NB4 (cell line): ENCODE measurements at places on chromosomes 11 and 22.
A peak's percentile ranks its signal among the peaks of the same experiment; 100 is the strongest.

GRCh38 chr22:43838161-43838560, 24.2 kb downstream of the SULT4A1 start:
- DNase-seq = no peak

DNA sequence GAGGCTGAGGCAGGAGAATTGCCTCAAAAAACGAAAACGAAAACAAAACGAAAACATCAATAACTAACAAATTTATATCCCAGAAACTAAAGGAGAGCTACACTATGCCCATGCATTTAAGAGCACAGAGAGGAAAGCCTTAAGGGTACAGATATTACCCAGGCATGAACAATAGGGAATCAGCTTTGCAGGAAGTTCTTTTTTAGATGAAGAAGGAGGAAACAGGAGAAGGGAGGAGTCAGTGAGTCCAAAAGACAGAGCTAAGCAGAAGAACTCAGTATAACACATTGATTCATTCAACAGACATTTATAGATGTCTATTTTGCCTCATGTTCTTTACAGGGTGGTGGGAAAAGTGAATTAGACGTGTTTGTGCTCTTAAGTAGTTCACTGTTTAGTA, 8.3 kb downstream of the MRPL17 start:
- no peak for DNase-seq

DNA sequence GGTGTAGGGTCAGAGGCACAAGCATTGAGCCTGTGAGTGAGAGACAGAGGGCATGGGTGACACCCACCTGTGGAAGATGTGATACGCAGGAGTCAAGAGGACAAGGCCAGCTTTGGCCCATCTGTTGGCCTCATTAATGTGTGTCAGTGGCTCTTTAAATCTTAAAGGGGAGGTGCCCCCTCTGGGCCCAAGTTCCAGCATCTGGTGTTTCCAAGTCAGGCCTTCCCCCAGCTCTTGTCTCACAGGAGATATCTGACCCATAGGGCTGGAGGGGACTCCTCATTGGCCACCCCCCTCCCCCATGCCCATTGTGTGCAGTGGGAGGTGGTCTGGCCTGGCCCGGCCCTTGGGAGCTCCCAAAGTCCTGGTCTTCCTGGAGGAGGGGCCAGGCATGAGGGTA, 8.9 kb downstream of the KCNK7 start:
- no peak for DNase-seq

GRCh38 chr11:91596111-91596510, 628.5 kb upstream of the FAT3 start:
- no peak for DNase-seq

DNA sequence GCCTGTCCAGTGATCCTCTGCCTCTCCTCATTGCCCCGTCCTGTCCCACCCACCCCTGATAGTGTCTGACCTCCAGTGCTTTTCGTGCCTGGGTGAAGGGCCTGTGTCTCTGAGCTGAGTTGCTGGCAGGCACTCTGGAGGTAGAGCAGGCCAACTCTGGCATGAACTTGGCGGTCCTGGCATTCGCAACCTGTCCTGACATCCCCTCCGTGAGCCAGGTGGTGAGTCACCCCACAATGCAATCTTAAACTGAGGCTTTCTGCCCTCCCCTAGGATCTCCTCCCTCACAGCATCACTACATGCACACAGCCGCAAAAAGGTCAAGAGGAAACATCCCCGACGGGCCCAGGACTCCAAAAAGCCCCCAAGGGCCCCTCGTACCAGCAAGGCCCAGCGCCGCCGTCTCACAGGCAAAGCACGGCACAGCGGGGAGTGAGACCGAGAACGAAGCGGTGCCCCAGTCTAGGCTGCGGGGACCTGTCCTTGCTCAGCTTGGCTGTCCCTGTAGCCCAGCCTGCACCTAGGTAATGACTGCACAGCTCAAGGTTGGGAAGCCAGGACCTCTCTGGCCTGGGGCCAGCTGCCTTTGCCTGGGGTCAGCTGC, 4.9 kb downstream of the NOL12 start:
- DNase-seq = no peak

GRCh38 chr11:35234460-35235156, 95.6 kb downstream of the CD44 start:
- DNase-seq = no peak

GRCh38 chr11:98455500-98456307, 565.0 kb upstream of the CNTN5 start:
- peak; percentile 15 for DNase-seq

- no peak for DNase-seq
Measured at GRCh38 chr11:69832561-69833413, 13.6 kb upstream of the FGF3 start.

GRCh38 chr22:41822317-41823057, 10.4 kb upstream of the SREBF2 start:
- peak; percentile 66 for DNase-seq

DNA sequence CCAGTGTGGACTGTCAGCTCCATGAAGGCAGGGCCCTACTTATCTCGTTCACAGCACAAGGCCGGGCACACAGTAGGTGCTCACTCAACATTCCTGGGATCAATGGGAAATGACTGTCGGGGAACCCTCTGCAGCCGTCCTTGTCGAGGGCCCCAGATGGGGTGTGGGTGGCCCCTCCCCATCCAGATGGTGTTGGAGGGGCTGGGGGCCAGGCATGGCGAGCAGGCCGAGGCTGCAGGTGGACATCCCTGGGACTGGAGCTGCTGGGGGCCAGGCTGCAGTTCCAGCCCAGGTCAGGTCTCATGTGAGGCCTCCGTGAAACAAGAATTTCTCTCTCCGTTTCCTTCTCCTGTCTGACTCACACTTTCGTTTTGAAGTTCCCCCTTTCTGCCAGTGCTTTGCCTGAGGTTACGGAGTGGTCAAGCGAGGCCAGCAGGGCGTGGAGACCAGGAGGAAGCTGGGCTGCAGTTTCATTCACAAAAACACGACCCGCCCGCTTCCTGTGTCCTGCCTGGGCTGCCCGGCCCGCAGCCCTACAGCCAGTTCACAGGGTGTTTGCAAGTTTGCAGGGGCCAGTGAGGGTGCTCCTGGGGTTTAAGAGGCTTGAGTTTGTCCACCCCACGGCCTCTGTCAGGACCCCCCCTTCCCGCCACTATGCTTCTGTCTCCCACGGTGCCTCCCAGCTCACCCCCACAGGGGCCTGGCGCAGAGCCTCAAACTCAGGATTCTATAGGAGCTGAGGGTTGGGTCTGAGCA, 4.5 kb downstream of the MYEOV start:
- peak; percentile 91 for DNase-seq

DNA sequence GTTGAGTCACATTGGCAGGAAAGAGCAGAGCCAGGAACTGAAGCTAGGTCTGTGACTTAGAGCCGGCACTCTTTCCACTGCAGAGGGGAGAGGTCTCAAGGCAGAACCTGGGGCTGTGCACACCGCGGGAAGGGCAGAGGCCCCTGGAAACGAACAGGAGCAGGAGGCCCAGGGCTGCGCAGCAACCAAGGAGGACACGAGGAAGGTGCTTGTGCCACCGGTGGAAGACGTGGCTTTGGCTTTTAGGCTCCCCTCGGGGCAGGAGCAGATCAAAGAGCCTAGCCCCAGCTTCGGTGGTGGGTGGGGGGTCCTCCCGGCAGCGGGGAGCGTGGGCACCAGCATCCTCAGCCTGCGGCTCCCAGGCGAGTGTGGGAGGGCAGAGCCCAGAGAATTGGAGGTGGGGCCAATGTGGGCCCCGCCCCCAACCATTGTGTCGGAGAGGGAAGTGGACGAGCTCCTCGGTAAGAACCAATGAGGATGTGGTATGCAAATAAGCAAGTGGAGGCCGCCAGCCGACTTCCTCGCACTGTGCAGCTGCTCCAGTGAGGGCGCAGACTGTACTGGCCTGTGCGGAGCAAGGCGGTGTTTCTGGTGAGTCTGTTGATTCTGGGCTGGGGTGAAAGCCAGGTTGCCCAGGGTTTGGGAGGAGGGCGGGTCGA, at the start of gene CCDC116:
CCDC116 (plus strand) TSS at position 524 of the 659 bp plus-strand sequence. CDS start 422 bp downstream, outside the sequence.
- DNase-seq = peak; percentile 70

DNA sequence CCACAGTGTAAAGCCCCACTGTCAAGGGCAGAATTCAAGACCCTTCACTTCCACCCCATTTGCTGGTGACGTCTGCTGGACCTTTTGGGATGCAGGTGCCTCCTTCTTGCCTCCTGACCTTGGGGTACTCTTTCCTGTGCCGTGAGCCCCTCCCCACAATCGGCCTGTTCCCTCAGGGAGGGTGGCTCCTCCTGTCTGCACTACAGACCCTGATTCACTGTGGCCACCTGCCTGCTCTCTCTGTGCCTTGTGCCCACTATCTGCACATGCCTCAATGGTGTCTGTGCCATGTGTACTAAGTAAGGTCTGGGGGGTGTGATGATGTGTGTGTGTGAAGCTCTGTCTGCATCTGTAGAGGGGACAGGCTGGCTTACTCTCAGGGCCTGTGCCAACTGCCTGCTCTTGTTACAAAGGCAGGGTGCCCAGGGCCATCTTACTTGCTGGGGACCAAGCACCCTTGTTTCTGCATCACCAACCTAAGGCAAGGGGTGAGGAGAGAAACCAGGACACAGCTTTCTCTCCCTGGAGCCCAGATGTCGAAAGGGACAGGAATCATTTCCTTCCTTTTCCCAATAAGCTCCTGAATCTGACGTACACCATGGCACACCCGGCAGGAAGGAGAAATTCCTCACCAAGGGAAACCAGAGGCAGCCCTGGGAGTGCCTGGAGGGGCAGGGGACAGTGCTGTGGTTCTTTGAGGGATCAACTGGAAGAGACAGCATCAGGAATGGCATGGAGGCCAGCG, 3.7 kb downstream of the PPM1F start:
- no peak for DNase-seq

GRCh38 chr11:65672180-65672860, 9.6 kb upstream of the RELA start:
- DNase-seq = no peak

GRCh38 chr11:115653926-115654325, 149.7 kb upstream of the CADM1 start:
- no peak for DNase-seq

- DNase-seq = no peak
Measured at GRCh38 chr11:120133216-120134105, 4.5 kb downstream of the TRIM29 start.

DNA sequence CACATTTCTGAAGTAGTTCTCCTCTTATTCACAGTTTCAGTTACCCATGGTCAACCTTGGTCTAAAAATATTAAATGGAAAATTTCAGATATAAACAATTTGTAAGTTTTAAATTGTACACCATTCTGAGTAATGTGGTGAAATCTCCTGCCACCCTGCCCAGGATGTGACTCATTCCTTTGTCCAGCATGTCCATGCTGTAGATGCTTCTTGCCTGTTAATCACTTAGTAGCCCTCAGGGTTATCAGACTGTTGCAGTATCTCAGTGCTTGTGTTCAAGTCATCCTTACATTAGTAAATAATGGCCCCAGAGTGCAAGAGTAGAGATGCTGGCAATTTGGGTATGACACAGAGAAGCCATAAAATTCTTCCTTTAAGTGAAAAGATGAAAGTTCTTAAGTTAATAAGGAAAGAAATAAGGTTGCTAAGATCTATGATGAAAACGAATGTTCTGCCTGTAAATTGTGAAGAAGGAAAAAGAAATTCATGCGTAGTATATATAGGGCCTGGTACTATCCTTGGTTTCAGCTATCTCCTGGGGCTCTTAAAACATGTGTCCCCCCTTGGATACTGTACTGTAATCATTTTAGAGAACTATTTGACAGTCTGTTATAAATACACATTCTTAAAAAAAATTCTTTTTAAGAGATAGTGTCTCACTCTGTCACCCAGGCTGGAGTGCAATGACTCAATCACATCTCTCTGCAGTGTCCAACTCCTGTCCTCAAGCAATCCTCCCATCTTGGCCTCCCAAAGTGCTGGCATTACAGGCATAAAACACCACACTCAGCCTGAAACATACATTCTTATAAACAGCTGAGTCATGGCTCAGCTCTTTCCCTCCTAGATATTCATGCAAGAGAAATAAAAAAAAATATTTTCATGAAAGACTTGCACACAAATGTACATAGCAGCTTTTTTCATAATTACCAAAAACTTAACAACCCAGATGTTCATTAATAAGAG, 31.3 kb downstream of the MTNR1B start:
- DNase-seq = peak; percentile 36

GRCh38 chr11:131326829-131327228, 43.6 kb upstream of the NTM start:
- DNase-seq = no peak

GRCh38 chr11:27012234-27012921, 18.5 kb downstream of the FIBIN start:
- peak; percentile 31 for DNase-seq

GRCh38 chr11:7893796-7894195, 37.3 kb downstream of the OR10A6 start:
- DNase-seq = no peak

DNA sequence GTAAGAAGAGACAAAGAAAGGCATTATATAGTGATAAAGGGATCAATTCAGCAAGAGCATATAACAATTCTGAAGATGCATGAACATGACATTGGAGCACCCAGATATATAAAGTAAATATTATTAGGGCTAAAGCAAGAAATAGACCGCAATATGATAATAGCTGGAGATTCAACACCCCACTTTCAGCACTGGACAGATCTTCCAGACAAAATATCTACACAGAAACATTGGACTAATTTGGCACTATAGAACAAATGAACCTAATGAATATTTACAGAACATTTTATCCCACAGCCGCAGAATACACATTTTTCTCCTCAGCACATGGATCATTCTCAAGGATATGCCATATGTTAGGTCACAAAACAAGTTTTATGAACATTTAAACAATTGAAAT, 633.1 kb downstream of the JRKL start:
- DNase-seq = no peak

- no peak for DNase-seq
Measured at GRCh38 chr22:24379536-24379935, 47.9 kb upstream of the ADORA2A start.

DNA sequence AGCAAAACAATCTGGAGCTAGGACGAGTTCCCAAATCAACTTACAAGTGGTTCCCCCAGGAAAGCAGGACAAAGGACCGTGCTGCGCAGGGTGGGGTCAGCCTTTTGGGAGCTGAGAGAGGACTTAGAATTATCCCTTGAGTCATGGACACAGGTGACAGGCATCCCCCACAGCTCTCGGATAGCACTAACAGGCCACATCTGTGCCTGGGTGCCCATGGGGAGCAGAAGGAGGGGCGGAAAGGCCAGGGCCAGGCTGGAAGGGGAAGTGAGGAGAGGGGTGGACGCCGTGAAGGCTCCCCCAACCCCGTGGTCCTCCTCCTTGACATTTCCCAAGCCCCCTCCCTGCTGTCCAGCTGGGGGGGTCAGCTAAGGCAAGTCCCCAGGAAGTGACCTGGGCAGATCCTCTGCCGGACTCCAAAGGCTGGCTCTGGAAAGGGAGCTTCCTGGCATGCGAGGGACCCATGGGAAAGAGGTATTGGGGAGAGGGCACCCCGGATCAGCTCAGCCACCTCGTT, 31.6 kb upstream of the A4GALT start:
- no peak for DNase-seq

GRCh38 chr11:56700242-56700913, 1.5 kb downstream of the OR9G1 start:
- DNase-seq = no peak

DNA sequence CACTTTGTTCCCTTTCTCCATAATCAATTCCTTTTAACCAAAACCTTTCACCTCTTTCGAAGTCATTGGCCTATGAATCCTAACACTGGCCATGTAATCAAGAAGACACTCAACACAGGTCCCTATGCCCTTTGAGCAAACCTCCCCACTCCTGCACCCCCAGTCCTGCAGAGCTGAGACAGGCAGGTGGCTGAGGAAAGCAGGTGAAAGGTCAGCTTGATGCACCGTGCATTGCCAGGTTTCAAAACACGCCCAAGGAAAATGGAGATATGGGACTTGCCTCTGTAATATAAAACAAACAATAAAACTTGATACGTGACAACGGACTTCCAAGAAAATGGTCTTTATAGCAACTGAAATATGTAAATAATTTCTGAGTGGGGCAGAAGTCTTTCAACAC, 10.6 kb downstream of the CPT1A start:
- DNase-seq = no peak

GRCh38 chr11:2787816-2788167, 88.0 kb upstream of the KCNQ1OT1 start:
- no peak for DNase-seq
